ENCODE measurements at places on chromosomes 1 and 21.

- DNase-seq: no peak
These were observed 492 bp upstream of the PGM1 start for GRCh38 chr1:63592536-63593302.

- DNase-seq: no peak
These were observed 1.7 kb downstream of the NECAP2 start for GRCh38 chr1:16442265-16442664.

DNA sequence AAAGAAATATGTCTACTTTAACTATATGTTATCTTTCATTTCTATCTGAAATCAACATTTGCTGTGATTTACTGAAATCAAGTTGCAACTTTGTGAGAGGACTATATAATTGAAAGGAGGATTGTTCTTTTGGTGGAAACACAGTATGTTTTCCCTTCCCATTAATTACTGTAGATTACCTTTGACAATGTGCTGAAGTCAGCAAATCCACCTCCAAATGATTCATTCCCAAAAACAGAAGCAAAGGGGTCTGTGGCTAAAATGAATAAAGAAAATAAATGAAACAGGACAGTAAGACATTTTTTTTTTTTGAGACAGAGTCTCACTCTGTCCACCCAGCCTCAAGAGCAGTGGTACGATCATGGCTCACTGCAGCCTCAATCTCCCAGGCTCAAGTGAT, 35.4 kb upstream of the TTC39A start:
- DNase-seq: no peak

- DNase-seq: no peak
These were observed 8.9 kb upstream of the ZNF669 start for GRCh38 chr1:247113094-247113497.
